HepG2 (cell line): ENCODE measurements at places on chromosomes 5 and 9. TPM values are rescaled to one million over a fixed set of nuclear protein-coding genes. Genes with fewer than 3 reads are reported as not detected.

Gene ZNF169
- 5.9 and 6.3 TPM in 2 replicates for polyA plus RNA-seq

Gene TSSK1B
- not detected in 2 replicates for polyA plus RNA-seq

Gene PIP5KL1
- 0.44 and 0.49 TPM in 2 replicates for polyA plus RNA-seq

Gene SPATA31D4
- polyA plus RNA-seq, result not detected in 2 replicates

DNA sequence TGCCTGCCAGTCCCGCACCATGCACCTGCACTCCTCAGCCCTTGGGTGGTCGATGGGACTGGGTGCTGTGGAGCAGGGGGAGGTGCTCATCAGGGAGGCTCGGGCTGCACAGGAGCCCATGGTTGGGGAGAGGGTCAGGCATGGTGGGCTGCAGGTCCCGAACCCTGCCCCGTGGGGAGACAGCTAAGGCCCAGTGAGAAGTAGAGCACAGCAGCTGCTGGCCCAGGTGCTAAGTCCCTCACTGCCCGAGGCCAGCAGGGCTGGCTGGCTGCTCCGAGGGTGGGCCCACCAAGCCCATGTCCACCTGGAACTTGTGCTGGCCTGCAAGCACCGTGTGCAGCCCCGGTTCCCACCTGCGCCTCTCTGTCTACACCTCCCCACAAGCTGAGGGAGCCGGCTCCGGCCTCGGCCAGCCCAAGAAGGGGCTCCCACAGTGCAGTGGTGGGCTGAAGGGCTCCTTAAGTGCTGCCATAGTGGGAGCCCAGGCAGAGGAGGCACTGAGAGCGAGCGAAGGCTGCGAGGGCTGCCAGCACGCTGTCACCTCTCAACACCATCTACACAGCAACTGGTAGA is 88.5 kb upstream of the ELAVL2 start:
- no peak for DNase-seq

DNA sequence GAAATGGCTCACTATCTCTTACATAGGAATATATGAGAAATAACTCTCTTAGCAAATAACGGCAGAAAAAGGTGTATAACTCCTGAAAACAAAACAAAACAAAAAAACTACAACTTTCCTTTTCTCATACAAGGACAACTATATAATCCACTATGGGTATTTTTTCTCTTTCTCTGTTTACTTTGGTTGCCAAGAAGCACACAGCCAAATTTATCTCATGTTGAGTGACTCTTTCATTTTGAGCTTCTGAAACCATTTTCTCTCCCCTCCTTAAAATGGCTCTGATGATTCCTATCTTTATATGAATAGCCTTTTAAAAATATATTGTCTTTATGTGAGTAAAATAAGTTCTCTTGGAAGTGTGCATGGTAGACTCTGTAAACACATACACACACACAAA is 128.7 kb downstream of the TRIM32 start:
- no peak for DNase-seq
